Activated T-cell treated with anti-CD3 and anti-CD28 coated beads, Interleukin-2, amount 50 U/mL, for 48 hours (primary cell): ENCODE measurements at places on chromosomes 5 and 9.

DNA sequence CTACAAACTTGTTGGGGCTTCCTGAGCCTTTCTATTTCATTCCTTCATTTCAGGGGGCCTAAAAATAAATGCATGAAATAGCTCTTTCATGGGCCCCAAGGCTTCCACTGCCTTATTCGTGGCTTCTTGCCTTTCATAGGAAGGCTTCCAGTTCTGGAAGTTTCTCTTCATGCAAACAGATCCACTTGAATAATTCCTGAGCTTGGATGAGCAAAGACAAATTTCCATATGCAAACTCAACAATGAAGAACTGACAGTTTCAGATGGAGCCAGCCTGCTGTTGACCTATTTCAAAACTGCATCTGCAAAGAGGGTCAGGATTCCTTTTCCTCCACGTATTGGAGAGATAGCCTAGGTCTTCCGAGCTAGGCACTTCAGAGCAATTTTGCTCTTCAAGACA is 142.1 kb downstream of the MLLT3 start:
- no peak for DNase-seq

GRCh38 chr9:71393005-71393404 is 271.6 kb upstream of the TRPM3 start:
- DNase-seq, result no peak

GRCh38 chr5:179614745-179615144 is 8.7 kb downstream of the HNRNPH1 start:
- DNase-seq, result no peak

DNA sequence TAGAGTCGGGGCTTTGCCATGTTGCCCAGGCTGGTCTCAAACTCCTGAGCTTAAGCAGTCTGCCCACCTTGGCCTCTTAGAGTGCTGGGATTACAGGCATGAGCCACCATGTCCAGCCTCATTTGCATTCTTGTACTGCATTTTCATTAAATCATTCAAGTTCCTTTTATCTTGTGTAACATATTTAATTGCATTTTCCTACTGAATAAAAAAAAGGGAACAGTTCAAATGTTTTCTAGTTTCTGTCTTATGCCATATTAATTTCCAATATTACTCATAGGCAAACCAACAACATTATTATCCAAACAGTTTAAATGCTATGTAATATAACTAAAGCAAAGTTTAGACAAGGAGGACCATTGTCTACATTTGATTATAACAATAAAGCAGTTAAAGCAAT is 6.1 kb downstream of the SLC31A1 start:
- DNase-seq, result no peak
